ENCODE measurements at places on chromosomes 16 and 17.
A peak's percentile ranks its signal among the peaks of the same experiment; 100 is the strongest.

- DNase-seq, result no peak
These were observed 31.4 kb downstream of the ASGR1 start for GRCh38 chr17:7147772-7148171.

- no peak for DNase-seq
These were observed 41.3 kb upstream of the ACSF3 start for GRCh38 chr16:89052191-89052889.

DNA sequence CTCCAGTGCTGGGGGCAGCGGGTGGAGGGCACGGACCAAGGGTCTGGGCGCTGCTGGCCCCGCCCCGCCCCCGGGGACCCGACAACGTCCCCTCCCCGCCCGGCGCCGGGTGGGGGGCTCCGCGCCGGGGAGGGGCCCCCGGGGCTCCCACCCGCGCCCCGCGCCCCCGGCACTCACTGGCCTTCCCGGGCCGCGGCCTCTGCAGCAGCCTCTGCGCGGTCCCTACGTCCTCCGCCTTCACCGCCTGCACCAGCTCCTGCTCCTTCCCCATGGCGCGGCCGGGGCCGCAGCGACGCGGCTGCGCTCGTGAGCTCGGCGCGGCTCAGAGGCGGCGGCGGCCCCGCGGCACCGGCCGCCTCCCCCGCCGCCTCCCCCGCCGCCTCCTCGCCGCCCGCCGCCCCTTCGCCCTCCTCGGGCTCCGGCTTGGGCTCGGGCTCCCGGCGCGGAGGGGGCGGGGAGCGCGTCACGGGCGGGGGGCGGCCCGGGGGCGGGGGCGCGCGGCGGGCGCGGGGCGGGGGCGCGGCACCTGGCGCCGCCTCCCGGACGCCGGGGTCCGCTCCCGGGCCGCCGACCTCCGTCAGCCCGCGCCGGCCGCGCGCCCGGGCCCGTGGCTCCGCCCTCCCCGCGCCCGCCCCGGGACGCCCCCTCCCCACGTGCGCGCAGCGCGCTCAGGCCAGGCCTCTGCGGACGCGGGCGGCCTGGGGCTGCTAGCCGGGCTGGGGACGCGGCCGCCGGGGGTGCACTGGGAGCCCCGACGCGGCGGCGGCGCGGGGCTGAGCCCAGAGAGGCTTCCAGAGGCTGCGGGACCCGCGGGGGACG, at the start of gene CASKIN1:
TSS of gene CASKIN1 (minus strand) at position 444 of the 819 bp plus-strand sequence. CDS start at position 271, 173 bp downstream.
- peak; percentile 44 for DNase-seq

- peak; percentile 47 for DNase-seq
These were observed at the start of gene IL17C for GRCh38 chr16:88638323-88639230. Gene IL17C (plus strand): TSS chr16:88638572. CDS start chr16:88638642, 70 bp downstream.

- no peak for DNase-seq
These were observed 65.7 kb downstream of the CCDC182 start for GRCh38 chr17:57679356-57679755.

DNA sequence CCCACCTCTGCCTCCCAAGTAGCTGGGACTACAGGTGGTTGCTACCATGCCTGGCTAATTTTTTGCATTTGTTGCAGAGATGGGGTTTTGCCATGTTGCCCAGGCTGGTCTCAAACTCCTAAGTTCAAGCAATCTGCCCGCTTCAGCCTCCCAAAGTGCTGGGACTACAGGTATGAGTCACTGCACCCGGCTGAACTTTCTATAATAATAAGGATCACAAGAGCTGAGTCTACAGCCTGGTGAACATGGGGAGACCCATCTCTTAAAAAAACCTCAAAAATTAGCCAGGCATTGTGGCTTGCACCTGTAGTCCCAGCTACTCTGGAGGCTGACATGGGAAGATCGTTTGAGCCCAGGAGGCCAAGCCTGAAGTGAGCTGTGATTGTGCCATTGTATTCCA, 53.5 kb downstream of the WDR59 start:
- no peak for DNase-seq
